Fibroblast of lung (primary cell): ENCODE measurements at places on chromosomes 7 and 10. TPM values are rescaled to one million over a fixed set of nuclear protein-coding genes. Genes with fewer than 3 reads are reported as not detected.

Gene ITPRID1
- not detected in 2 replicates for total RNA-seq

Gene PDZD7
- 1.3 TPM in 2 replicates for total RNA-seq

Gene ZC3HAV1L
- 5.3 and 8.5 TPM in 2 replicates for total RNA-seq

Gene LRRN3
- 0.26 and 1.8 TPM in 2 replicates for total RNA-seq

Gene RBP3
- total RNA-seq, result not detected in 2 replicates

Gene PAPOLB
- total RNA-seq, result under 0.01 TPM in 2 replicates

Gene KCNMA1
- total RNA-seq, result 103 and 138 TPM in 2 replicates

Gene CALCR
- total RNA-seq, result not detected in 2 replicates

Gene OTUD1
- 6.7 and 6.8 TPM in 2 replicates for total RNA-seq

Gene PNLIPRP3
- not detected in 2 replicates for total RNA-seq
